ENCODE measurements at places on chromosomes 1 and 21. TPM values are rescaled to one million over a fixed set of nuclear protein-coding genes. Genes with fewer than 3 reads are reported as not detected.

Gene PLPP3
- total RNA-seq: 116 TPM

Gene ARHGEF10L
- 43.1 TPM for total RNA-seq

Gene AMY1B
- total RNA-seq: not detected

Gene SYTL1
- 182 TPM for total RNA-seq

Gene TTC22
- 73.4 TPM for total RNA-seq

Gene AQP10
- not detected for total RNA-seq

Gene OR10X1
- total RNA-seq: not detected

Gene DNAH14
- 6.9 TPM for total RNA-seq

Gene TMEM50B
- 35.9 TPM for total RNA-seq

Gene CCDC185
- 0.13 TPM for total RNA-seq

Gene NCSTN
- total RNA-seq: 40.2 TPM

Gene LEFTY1
- not detected for total RNA-seq

Gene EFNA1
- 30.9 TPM for total RNA-seq

Gene FGR
- 11.4 TPM for total RNA-seq

Gene MYBPH
- total RNA-seq: not detected

Gene HPCAL4
- total RNA-seq: not detected

Gene EFCAB7
- total RNA-seq: 2.8 TPM

Gene TMPRSS15
- total RNA-seq: not detected

GRCh38 chr1:59674595-59674994 is 140.2 kb upstream of the HOOK1 start:
- no peak for DNase-seq

DNA sequence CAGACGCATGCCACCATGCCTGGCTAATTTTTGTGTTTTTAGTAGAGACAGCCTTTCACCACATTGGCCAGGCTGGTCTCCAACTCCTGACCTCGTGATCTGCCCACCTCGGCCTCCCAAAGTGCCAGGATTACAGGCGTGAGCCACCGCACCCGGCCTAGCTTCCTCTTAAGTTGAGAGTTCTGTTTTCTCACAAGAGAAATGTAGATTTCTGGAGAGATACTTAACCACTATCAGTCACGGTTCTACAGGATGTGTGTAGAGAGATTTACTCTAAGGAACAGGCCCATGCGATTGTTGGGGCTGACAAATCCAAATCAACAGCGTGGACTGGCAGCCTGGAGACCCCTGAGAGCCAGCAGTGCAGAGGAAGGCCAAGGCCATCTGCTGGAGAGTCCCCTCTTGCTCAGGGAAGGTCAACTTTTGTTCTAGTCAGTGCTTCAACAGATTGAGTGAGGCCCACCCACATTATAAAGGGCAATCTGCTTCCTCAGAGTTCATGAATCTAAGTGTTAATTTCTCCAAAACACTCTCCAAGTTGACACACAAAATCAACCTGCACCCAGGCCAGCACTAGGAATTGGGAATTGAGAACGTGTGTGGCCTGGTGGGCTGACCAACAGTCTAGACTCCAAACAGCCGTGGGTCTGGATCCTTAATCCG is 38.7 kb downstream of the CHAF1B start:
- no peak for DNase-seq

DNA sequence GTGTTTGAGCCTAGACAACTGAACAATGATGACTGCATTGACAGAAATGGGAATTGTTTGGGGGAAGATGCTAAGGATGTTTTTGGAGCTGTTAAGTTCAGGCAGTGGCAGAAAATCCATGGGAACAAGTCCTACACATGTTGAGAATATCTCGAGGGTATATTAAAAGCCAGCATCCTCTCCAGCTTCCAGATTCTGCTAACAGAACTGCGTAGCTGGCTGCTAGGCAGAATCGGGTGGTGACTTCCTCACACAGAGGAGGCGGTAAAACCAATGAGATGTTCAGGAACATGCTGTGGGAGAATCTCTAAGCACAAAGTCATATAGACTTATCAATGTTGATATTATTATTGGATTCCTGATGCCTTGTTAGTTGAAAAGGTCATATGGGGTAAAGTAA is 14.8 kb downstream of the FAM163A start:
- DNase-seq: no peak

GRCh38 chr21:33267250-33267649 is 1.1 kb downstream of the IL10RB start:
- no peak for DNase-seq

- DNase-seq: peak; percentile 20
Measured at GRCh38 chr1:39788758-39789570, at the start of gene BMP8B. TSS of gene BMP8B (minus strand) at chr1:39788865. CDS start at chr1:39788485, 380 bp downstream.

- DNase-seq: no peak
Measured at GRCh38 chr1:110106013-110106941, 6.0 kb upstream of the UBL4B start.

GRCh38 chr1:115596080-115596780 is 45.5 kb upstream of the VANGL1 start:
- DNase-seq: no peak

DNA sequence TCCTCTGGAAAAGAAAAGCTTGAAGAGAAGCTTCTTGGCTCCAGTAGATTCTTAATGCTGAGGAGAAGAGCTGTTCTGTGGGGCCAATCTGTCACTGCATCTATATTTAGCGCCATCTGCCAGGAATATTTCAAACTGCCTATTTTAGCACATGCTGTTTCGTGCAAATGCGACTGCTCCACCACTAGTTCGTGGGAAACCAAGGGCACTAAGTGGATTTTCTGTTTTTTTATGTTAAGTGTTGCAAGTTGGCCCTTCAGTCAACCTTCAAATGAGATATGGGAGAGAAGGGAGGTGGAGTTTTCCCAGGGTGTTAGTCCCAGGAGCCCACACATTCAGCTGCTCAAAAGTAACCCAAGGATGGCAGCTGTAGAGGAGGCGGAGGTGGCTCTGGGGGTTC is 91.9 kb downstream of the TSEN15 start:
- no peak for DNase-seq

DNA sequence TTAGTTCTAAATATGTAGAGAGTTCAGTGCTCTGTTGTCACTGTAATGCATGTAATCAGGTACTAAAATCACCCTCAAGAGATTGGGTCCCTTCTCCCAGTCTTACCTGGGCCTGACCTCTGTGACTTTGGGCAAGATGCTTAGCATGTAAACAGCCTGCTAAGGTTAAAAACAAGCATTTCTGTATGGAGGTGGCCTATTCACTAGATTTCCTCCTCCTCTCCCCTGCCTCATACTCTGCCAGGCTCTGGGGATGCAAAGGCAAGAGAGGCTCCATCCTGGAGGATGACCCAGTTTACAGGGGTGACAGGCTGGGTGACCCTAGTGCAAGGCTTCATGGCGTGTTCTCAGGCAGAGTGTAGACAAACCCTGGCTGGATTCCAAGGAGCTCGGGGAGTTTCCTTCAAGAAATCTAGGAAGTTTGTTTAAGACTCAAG is 28.8 kb downstream of the VANGL2 start:
- DNase-seq: no peak

DNA sequence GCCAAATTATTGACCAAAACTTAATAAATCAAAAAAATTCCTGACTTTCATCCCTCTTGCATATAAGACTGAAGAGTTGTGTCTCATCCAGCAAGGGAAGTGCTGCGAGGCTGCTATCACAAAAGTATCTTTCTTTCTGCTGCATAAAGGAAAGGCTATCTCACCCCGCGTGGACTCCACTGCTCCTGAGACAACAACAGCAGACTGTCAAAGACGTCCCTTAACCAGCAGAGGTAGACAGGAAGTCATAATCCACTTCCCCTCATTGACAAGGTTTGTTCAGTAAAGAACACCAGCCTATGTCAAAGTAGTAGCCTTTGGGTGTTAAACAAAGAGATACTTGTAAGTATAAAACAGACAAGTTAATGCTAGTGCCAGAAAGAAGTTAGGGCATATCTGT is 29.4 kb downstream of the VPS26C start:
- no peak for DNase-seq

DNA sequence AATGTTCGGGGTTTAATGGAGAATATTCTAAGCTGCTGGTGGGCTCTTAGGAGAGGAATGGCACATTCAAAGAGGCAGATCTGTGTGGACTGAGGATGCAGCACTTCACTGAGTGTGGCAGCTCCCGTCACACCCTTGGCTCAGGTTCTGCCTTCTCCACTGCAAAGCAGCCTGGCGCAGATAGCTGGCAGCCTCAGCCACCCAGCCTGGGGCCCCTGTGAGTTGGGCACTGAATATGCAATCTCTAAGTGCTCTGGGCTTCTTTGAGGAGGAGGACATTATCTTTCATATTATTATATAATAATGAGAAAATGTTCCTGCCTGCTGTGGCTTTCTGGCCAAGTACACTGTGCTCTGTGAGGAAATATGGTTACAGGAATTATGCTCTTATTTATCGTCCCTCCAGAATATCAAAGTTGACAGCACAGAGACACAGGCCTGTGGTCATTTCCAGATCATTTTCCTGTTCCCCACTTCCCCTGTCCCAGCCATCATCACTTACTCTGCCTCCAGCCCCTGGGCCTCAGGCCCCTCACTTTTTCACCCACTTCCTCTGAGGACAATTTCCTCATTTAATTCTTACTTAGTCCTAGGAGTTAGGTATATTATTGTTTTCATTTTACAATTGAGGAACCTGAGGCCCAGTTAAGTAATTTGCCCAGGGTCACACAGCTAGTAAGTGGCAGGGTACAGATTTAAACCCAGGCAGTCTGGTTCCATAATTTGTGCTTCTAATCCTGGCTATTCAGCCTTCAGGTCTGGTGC is 53.6 kb downstream of the MAB21L3 start:
- no peak for DNase-seq

DNA sequence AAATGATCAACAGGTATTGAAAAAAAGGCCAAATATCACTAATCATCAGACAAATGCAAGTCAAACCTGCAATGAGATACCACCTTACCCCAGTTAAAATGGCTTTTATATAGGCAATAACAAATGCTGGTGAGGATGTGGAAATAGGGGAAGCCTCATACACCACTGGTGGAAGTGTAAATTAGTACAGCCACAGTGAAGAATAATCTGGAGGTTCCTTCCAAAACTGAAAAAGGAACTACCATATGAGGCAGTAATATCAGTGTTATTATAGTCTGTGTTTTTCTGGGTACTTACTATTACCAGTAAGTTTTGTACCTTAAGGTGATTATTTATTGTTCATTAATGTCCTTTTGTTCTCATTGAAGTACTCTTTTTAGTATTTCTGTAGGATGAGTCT is 201.3 kb downstream of the MRPL39 start:
- DNase-seq: no peak

GRCh38 chr21:40372506-40372905 is 474.5 kb downstream of the DSCAM start:
- no peak for DNase-seq

GRCh38 chr21:42562816-42563215 is 49.2 kb downstream of the SLC37A1 start:
- no peak for DNase-seq

- DNase-seq: no peak
Measured at GRCh38 chr1:27152829-27153548, 1.9 kb downstream of the SLC9A1 start.

DNA sequence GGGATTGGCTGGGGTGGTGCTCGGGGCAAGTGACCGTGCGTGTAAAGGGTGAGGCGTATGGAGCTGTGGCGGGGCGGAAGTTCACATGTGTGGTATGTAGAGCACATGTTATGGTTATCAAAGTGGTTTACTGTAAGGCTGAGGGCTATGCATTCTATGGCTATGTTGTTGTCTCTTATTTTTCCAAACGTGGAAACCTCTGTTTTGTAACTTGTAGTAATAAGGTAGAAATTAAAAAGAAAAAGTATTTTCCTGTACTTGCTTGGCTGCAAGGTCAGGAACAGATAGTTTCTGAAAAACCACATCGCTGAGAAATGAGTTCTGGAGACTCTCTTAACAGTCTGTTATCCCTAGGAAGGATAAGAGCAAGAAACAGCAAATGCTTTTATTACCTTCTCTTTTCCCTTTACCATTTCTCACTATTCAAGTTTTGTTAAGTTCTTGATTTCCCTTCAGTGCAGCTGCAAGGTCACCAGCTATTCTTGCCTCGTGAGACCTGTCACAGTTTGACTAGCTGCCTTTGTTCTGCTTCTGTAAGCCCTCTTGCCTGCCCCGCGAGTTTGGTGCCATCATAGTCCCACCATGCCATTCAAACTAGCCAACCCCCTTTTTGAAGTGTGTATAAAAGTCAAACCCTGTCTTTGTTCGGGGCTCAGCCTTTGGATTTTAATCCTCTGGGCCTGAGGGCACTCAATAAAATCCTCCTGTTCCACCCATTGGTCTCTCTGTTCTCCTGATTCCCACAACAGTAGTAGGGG is 9.5 kb downstream of the RNU1-2 start:
- no peak for DNase-seq

DNA sequence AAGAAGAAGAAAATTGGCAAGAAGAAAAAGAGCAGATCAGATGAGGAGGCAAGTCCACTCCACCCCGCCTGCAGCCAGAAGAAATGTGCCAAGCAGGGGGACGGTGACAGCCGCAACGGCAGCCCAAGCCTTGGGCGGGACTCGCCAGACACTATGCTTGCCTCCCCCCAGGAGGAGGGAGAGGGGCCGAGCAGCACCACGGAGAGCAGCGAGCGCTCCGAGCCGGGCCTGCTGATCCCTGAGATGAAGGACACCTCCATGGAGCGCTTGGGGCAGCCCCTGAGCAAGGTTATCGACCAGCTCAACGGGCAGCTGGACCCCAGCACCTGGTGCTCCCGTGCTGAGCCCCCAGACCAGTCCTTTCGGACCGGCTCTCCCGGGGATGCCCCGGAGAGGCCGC is 9.0 kb upstream of the SLC25A34 start:
- DNase-seq: no peak

- no peak for DNase-seq
Measured at GRCh38 chr21:40699366-40699765, 147.6 kb downstream of the DSCAM start.

GRCh38 chr1:94552071-94552586 is 10.6 kb upstream of the F3 start:
- DNase-seq: no peak

- no peak for DNase-seq
Measured at GRCh38 chr1:31063631-31064030, 1.9 kb downstream of the PUM1 start.

GRCh38 chr1:77768006-77768405 is 8.4 kb upstream of the USP33 start:
- DNase-seq: no peak

GRCh38 chr1:213507472-213508223 is 456.6 kb downstream of the RPS6KC1 start:
- no peak for DNase-seq

GRCh38 chr1:171446386-171446785 is 38.9 kb upstream of the PRRC2C start:
- no peak for DNase-seq

DNA sequence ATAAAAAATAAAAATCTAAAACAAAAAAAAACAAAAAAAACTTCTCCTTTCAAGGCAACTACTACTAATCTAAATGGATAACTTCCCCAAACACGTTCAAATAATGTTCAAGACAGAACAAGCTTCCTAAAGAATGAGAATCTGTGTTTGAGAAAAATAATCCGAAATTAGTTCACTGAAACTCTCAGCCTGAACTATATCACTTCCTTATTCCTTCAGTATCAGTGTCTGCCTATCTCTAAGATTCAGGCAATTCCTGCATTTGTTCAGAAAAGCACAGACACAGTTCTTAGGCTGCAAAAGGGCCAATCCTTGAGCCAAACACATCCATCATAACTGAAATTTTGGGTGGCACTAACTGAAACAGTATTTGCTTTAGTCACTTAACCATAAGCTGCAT is 22.4 kb downstream of the DSTYK start:
- no peak for DNase-seq

- no peak for DNase-seq
Measured at GRCh38 chr1:2528966-2529783, 888 bp downstream of the HES5 start.

Measured in esophagus squamous epithelium (tissue), 5 donors.